ENCODE measurements at places on chromosomes 5 and 9.

- peak; percentile 55 for DNase-seq
These were observed 3.2 kb downstream of the SH3PXD2B start for GRCh38 chr5:172450861-172451695.

DNA sequence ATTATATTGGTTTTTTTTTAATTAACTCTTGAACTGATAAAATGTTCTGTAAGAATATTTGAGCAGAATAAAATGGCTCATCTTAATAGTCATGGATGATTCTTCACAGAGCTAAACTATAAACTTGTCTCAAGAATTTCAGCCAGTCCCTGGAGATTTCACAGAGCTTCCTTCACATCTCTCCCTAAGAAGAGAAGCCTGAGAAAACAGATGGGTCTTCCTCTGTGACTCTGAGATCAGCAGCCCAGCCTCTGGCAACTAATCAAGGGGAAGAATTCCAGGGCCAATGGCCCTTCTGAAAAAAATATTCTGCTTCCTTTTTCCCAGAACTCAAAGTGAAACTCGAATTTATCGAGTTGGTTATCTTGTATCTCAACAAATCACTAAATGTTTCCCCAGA is 122.2 kb upstream of the ITGA1 start:
- no peak for DNase-seq

- no peak for DNase-seq
These were observed 37.4 kb downstream of the RASGEF1C start for GRCh38 chr5:180171568-180172094.

GRCh38 chr5:151215546-151215880 is 8.4 kb downstream of the CCDC69 start:
- DNase-seq: no peak

DNA sequence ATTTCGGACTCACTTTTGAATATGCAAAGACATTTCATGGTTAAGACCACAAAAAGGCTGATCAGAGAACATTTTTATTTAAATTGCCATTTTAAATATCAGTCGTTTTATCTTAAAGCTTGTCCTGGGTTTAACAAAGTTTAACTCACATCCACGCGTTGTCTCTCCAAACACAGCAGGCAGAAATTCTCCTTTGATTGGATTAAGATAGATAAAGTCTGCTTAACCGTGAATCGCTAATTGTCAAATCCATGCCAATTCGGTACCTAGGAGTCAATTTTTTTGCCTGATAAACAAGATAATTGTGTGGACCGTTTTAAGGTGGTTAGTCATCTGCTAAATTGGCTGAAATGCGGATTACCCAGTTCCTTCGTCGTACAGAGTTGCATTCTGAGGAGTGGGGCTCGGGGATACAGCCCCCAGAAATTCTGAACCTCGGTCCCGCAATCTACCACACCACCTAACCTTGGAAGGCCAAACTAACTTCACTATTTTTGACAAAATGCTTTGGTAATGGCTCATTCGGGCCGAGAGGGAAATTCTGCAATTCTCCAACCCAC is 665 bp upstream of the BTF3 start:
- DNase-seq: no peak

- DNase-seq: no peak
These were observed 33.3 kb downstream of the ZNF618 start for GRCh38 chr9:113909421-113909820.

DNA sequence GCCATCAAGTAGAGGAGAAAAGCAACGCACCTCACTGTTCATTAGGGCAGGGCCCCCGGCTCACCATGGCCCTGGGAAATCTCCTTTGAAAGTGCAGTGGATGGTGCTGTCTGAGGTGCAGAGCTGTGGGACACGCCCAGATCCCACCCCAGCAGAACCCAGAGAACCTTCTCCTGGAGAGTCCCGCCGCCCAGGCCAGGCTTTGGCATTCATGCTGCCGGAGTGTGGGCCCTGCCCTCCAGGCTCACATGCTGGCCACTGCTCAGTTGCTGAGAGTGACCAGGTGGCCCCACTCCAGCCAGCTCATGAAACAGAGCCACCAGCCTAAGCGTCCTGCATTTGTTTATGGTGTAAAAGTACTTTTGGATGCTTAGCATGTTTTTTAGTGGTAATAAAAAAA is 23.8 kb upstream of the LRRC14B start:
- DNase-seq: no peak

DNA sequence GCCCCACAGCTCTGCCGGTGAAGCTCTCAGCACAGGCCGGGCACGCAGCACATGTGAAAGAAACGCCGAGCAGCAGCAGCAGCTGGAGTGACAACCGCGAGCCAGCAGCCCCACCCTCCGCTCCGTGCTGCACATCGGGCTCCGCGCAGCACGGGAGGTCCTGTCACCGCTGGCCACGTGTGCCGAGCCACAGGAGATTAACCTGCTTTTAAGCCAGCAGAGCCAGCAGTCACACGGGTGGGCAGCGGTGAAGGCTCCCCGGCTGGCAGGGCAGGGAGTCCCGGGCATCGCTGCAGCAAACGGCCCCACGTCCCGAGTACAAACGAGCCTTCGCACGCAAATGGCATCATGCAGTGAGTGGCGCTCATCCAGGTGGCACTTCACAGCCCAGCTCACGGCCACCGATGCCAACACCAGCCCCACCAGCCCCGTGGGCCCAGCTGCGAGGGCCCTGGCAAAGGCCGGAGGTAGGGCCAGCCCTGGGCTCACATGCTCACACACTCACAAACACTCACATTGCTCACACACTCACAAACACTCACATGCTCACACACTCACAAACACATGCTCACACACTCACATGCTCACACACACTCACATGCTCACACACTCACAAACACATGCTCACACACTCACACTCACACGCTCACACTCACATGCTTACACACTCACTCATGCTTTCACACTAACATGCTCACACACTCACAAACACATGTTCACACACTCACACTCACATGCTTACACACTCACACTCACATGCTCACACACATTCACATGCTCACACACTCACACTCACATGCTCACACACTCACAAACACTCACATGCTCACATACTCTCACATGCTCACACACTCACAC is 11.1 kb downstream of the CCDC187 start:
- no peak for DNase-seq

DNA sequence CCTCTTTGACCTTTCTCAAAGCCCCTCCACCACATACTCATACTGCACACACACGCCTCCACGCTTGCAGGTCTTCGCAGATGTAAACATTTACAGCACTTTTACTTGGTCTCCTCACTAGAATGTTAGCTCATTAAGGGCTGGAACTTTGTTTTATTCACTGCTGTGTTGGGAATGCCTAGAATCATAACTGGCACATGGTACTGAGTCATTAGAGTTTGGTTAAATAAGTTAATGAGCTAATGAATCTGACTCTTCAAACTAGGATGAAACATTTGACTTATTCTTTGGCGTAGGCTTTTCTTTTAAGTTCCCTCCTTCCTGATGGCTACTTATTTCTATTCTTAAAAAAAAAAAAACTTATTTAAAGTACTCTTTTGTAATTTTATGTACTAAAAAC is 28.9 kb downstream of the MAN2A1 start:
- no peak for DNase-seq

DNA sequence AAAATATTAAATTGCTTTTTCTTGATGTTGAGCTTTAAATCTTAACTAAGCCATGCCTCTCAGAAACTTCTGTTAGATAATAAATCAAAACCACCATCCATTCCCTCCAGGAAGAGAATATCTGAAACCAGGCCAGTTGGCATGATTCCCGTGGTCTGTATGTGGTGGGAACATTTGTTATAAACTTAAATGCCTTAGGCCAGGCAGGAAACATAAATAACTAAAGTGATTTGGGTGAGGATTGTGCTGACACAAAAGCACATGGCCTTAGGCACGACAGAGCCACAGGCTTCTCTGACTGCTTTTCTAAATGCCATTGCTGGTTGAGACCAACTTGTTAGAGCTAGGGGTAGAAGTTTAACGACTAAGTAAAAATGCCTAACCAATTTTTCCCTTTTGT is 255.9 kb downstream of the GABRG2 start:
- no peak for DNase-seq

DNA sequence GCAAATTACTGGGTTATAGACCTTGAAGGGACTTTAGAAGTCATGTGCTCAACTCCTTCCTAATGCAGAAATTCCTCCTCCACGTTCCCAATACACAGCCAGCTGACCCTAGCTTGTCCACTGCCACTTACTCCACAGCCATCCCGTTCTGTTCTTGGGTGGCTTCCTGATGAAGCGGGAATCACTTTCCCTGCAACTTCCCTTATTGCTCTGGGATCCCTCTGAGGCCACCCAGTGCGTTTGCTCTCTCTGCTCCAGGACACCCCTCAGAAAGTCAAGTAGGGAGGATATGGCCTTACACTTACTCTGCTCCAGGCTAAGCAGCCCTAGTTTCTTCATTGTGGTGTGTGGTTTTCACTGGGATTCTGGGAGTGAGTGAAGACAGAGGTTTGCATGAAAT is 55.5 kb downstream of the GALNT12 start:
- DNase-seq: no peak

DNA sequence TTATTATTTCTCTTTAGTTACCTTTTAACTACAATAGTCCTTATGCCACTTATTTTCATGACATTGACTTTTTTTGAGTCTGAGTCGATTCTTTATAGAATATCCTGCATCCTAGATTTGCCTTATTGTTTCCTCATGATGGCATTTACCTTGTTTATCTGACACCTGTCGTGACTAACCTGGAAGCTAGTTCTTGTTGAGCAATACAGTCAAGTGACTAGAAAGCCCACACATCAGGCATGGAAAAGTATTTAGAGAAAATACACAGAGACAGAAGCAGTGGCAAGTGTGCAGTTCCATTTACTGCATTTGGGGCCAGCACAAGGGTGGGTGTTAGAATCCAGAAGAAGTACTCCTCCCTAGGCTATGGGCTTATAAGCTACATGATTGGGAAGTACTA is 97.8 kb downstream of the ERMP1 start:
- no peak for DNase-seq

- no peak for DNase-seq
These were observed 17.9 kb downstream of the HSD17B4 start for GRCh38 chr5:119470105-119470763.

DNA sequence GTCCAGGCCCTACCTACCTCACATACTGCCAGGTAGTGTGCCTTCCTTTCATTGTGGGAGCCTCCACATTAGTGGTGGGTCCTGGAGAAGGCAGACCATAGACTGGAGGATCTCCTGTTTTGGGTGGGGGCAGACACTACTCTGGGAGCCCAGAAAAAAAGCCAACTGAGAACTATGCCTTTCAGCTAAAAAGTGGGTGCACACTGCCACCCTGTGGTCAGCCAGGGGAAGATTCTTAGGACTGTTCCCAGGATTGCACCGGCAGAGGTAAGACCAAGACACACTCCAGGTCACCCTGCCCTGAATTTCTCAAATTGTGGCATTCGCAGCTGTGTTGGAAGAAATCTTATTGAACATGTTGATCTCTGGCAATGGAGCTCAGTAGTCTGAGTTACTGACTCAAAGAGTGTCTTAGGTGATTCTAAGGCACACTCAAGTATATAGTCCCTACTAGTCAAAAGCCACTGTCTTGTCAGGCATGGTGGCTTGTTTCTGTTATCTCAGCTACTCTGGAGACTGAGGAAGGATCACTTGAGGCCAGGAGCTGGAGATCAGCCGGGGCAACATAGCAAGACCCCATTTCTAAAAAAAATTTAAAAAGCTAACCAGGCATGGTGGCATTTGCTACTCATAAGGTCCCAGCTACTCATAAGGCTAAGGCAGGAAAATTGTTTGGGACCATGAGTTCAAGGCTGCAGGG is 3.6 kb downstream of the SIGMAR1 start:
- peak; percentile 78 for DNase-seq

Data from nephron progenitor cell (in vitro differentiated cells).